A172 (cell line): ENCODE measurements at places on chromosomes 7 and 10. TPM values are rescaled to one million over a fixed set of nuclear protein-coding genes. Genes with fewer than 3 reads are reported as not detected.

DNA sequence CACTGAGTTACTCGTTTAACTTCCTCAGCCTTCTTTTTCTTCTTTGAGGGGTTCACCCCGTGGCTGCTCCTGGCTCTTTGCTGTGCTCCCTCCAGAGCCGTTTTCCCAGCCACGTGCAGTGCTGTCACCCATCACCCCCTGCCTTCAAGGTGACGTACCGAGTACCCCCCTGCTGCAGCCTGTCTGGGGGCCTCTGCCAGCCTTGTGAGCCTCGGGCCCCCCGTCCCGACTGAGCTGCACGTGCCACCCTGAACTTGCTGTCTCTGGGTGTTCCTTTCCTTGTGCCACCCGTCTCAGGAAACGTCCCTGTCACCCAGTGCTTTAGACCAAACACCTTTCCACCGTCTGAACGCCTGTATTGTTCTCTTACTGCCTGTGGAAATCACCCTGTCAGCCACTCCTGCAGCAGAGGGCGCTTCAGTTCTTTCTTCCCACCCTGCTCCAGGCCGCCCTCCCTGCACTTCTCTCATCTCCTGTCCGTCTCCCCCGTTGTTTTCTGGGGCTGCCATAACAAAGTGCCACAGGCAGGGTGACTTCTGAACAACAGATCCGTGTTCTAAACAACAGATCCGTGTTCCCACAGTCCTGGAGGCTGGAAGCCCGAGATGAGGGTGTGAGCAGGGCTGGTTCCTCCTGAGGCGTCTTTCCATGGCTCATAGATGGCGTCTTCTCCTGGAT, 44.6 kb downstream of the WDR37 start:
- DNase-seq: no peak

- DNase-seq: no peak
These were observed 15.6 kb upstream of the ZNF25 start for GRCh38 chr10:37992083-37992482.

DNA sequence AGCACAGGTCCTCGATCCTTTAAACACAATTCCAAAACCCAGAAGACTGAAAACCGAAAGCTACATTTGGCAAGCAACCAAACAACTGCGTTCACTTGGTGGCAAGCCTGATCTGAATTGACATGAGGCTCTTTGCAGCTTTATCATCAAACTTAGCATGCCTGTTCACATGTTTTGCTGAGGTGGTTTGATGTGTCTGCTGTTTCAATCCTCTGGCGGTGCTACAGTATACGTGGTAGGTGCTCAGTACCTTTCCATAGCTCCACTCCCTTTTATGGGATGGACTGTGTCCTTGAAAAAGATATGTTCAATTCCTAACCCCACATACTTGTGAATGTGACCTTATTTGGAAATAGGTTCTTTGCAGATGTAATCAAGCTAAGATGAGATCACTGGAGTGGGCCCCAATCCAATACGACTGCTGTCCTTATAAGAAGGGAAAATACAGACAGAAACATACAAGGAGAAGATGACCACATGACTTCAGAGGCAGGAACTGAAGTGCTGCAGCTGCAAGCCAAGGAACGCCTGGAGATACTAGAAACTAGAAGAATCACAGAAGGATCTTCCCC, 33.4 kb downstream of the CCDC6 start:
- peak; percentile 36 for DNase-seq

DNA sequence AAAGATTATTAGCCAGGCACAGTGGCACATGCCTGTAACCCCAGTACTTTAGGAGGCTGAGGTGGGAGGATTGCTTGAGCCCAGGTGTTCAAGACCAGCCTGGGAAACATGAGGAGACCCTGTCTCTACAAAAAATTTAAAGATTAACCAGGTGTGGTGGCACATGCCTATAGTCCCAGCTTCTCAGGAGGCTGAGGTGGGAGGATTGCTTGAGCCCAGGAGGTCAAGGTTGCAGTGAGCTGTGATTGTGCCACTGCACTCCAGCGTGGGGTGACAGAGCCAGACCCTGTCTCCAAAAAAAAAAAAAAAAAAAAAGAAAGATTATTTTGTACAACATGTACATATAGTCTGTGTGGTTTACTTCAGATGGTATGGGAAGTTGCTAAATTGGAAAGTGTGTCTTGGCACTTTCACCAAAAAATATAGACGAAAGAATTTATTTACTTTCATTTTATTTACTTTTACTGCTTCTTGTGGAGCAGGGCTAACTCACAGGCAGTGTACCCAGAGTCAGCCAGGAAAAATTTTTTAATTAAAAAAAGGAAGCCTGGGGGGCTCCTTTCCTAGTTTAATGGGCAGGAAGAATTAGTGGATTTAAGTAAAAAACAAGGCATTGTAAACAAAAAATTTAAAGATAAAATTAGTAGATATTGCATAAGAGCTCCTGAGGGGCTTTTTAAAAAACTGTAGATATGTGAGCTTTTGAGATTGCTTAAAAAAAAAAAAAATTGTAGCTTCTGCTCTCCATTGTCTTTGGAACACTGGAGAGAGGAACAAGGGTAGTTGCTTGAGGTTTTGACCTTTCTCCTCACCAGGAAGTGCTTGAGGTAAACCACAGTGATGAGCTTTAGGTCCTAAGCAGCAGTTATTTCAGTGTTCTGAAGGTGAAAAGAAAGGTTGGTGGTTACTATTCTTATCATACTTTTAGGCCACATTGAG, 44.6 kb upstream of the VDAC2 start:
- peak; percentile 23 for DNase-seq

GRCh38 chr10:4623757-4624420, 202.1 kb upstream of the AKR1E2 start:
- no peak for DNase-seq

DNA sequence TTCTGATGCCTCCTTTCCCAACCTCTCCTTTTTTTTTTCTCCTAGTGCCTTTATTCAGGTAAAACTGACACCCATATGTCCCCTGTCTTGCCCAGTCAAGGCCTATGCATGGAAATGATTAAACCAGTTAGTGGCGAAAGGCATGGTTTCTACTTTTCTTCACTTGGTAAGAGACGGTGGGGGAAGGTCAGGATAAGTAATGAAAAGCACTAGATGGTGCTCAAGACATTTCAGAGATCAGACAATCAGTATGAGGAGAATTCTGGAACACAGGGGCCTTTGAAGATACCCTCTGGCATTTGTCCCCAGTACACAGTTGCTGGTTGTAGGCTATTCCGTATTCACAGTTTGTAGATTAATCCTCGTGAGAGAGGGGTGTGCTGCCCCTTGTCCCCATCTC, 121.2 kb downstream of the RTKN2 start:
- no peak for DNase-seq

GRCh38 chr10:121262774-121263430, 335.3 kb downstream of the FGFR2 start:
- no peak for DNase-seq

DNA sequence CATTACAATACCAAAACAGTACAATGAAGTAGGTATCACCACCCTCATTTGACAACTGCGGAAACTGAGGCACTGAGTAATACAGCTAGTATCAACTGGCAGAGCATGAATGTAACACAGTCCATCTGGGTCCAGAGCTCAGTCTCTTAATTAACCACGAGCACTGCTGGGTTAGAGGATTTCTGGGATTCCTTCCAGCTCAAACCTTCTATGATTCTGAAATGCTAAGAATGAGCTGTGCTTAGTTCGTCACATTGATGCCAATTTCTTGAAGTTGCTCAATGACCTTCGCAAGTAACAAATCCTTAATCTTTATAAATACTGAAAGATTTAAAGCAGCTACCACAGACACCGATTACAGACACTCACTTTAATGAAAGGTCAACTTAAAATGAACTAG, 62.5 kb downstream of the SGMS1 start:
- DNase-seq: no peak

DNA sequence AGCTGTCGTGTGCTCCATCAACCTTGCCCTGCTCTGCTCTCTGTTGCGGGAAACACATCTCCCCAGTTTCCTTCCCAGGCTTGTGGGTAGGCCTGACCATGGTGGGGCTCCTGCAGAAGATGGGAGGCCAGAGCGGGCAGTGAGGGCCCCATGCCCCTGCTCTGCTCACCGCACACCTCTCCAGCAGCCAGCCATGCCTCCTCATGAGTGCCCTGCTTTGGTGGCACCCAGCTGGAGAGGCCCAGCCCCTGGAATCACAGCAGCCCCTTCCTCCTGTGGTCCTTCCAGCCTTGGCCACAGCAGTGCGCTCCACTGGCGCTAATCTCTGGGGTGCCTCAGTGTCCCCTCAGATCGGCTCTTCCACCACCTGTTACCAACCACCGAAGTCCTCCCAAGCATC, 4.2 kb upstream of the OPN4 start:
- DNase-seq: no peak

GRCh38 chr7:112784603-112785002, 5.6 kb downstream of the TMEM168 start:
- DNase-seq: no peak

DNA sequence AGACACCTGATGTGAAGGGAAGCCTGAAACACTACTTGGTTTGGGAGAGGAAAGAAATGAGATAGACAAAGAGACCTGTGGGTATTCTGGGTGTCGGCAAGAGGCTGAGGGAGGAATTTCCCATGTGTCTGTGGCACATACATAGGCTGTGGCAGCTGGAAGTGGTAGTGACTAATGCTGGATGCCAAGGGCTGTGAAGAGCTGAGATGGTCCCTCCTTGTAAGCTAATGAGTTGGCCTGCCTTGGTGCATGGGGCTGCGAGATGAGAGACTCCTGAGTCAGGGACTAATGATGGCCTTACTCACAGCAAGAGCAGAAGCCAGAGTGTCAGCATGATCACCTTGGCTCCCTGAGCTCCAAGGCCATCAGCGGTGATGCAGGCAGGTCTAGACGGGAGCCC, 119.0 kb upstream of the EEPD1 start:
- DNase-seq: peak; percentile 83

DNA sequence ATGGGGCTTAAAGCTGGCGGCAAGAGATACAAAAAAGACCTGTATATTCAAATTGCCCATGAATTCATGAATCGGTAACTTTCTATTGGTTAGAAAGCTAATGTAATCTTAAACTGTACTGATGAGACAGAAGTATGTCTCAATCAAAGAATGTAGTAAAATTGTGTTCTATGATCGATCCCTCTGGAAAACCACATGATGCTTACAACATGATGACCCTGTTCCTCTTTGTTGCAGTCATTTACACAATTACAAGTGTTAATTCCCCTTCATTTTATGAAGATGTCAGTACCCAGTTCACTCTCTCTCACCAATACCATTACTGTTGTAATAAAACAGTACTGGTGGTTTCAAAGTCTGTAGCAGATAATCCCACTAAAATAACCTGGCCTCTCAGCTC, 10.1 kb downstream of the KIF5B start:
- no peak for DNase-seq

DNA sequence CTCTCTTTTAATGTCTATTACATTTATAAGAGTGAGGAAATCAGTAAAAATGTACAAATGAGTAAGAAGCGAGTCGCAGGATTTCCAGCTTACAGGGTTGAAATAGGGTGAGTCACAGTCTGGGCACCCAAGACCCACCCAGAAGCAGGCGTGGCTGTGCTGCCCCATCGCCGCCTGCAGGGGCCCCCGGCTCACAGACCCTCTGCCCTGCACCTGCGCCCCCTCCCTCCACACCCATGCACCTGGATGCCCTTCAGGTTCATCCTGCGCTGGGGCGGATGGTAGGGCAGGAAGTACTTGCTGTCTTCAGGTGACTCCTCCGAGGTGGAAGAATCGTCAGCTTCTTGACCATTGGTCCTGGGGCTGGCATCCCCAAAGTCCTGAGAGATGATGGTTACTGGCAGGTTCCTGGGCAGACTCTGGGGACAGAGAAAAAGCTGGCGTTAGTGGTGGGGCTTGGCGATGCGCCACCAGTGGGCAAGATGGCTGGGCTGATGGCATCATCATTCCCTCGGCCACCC, 90.2 kb upstream of the GNA12 start:
- peak; percentile 92 for DNase-seq

DNA sequence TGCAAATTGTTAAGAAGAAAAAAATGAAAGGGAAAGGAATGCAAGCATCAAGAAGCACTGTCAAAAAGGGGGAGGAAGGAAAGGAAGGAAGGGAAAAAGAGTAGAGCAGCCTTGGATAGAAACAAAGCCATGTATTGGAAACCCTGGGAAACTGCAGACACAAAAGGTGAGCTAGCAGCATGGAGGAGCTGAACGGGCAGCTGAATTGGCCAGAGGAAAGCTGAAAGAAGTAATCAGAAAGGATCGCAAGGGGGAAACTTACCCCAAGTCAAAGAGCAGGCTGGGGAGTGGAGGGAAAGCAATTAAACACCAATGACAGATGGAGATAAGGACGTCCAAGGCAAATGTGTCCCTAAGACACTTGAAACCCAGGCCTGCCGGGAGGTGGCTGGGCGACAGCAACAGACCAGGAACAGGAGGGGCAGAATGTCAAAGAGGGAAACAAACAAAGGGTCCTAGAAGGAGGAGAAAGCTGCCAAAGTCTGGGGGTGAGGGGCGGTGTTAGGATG, 93.8 kb upstream of the SVIL start:
- no peak for DNase-seq

GRCh38 chr7:27377988-27378387, 135.4 kb downstream of the EVX1 start:
- DNase-seq: no peak

DNA sequence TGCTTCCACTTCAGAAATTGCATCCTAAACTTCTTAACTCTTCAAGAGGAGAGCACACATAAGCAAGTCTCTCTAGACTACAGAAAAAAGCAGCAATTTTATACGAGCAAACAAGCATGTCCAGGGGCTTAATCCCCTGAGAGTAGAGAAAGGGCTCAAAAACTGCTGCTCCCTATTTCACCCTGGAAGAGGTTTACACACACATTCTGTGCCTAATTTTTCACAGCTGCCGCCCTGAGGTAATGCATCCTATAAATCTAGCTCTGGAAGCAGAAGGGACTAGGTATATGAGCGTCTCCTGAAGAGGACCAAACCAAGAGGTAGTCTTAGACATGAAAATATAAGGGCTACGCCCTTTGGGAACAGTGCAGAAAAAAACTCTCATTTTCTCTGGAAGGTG, 73.1 kb downstream of the CRPPA start:
- no peak for DNase-seq

- peak; percentile 74 for DNase-seq
These were observed 227.6 kb upstream of the NPSR1 start for GRCh38 chr7:34430456-34430855.

DNA sequence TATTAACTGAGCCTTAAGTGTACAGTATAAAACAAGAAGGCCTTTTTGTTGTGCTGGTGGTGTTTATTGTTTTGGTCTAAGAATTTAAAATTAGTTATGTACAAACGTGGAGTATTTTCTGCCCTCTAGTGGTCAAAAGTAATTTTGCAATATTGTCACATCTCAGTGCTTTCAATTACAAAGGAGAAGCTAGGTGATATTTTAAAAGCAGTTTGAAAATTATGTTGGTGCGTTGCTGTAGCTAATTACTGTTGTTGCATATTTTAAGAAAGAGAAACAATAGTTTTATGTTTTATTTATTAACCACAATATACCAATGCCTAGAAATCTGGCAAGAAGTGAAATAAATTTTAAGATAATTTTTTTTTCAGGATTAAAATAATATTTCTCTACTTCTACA, 11.4 kb downstream of the NPVF start:
- peak; percentile 58 for DNase-seq

The ANKRD16 gene
- total RNA-seq: 14.0 and 14.6 TPM in 2 replicates

The THNSL1 gene
- total RNA-seq: 5.1 and 5.5 TPM in 2 replicates

The PCDH15 gene
- 0.12 TPM in 1 of 2 replicates, not detected in the other for total RNA-seq

The RPEL1 gene
- 0.05 and 0.17 TPM in 2 replicates for total RNA-seq

The MKI67 gene
- total RNA-seq: 22.9 and 29.0 TPM in 2 replicates

The ACBD7 gene
- total RNA-seq: 3.7 and 9.3 TPM in 2 replicates

The LRRC18 gene
- not detected in 2 replicates for total RNA-seq

The C10orf143 gene
- 0.05 TPM in 2 replicates for total RNA-seq

The ZNF239 gene
- total RNA-seq: 3.5 and 5.4 TPM in 2 replicates
